ENCODE measurements at places on chromosomes 16 and 17.

DNA sequence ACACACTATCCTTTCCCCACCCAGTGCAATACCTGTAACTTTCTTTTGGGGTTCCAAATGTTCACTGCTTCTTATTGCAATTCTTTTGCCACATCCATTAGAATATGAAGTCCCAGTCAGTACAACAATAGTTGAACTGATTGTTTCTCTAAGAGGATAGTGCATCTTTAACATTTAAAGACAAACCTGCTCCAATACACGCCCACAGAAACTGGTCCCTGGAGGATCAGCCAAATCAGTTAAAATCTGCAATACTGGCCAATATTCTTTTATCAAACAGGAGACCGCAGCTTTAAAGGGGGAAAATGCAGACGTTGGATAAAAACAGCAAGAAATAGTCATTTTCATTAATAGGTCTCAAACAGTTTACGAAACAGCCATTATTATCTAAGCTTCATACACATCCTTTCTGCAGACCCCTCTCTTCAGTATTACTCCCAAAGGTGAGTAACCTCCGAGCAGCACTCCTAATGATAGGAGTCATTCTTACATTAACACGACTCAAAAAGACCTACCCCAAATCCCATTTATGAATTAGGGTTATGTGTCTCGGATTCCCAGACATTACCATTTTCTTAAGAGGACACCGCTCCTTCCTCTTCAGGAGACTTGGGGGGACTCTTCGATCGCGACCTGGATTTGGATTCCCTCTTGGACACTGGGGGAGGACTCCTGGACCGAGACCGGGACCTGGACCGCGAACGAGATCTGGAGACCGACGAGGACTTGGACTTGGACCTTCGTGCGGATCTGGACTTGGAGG, 1.4 kb downstream of the SRSF2 start:
- H3K27me3 ChIP-seq, result no peaks in the 10 kb centered on the region
- peaks cover 47% of the 10 kb centered on the region for H3K4me1 ChIP-seq
- H3K4me3 ChIP-seq, result peak overlapping the region; percentile 96
- H3K27ac ChIP-seq, result peak overlapping the region; percentile 42

GRCh38 chr17:75767881-75768280, 2.9 kb upstream of the GALK1 start:
- H3K4me3 ChIP-seq, result no peak overlapping the region
- peaks cover 24% of the 10 kb centered on the region for H3K4me1 ChIP-seq
- H3K27me3 ChIP-seq, result no peaks in the 10 kb centered on the region

- H3K27ac ChIP-seq, result no peak overlapping the region
- no peaks in the 10 kb centered on the region for H3K36me3 ChIP-seq
Measured at GRCh38 chr16:22627043-22627442, 116.4 kb downstream of the NPIPB5 start.

DNA sequence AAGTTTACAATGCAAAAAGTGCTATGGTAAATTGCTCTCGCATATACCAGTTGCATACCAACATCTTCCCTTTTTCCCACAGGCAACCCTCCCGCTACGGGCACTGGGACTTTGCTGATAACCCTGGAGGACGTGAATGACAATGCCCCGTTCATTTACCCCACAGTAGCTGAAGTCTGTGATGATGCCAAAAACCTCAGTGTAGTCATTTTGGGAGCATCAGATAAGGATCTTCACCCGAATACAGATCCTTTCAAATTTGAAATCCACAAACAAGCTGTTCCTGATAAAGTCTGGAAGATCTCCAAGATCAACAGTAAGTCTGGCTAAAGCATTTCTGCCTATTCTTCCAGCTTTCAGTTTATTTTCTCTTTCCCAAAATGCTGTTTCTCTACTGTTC, 27.9 kb upstream of the HSBP1 start:
- H3K27ac ChIP-seq, result no peak overlapping the region
- no peak overlapping the region for H3K4me3 ChIP-seq
- peaks cover 5% of the 10 kb centered on the region for H3K27me3 ChIP-seq
- no peaks in the 10 kb centered on the region for H3K4me1 ChIP-seq

- H3K4me3 ChIP-seq, result no peak overlapping the region
- no peak for DNase-seq
- no peak overlapping the region for H3K27ac ChIP-seq
Measured at GRCh38 chr16:75379339-75379738, 54.0 kb downstream of the CFDP1 start.

DNA sequence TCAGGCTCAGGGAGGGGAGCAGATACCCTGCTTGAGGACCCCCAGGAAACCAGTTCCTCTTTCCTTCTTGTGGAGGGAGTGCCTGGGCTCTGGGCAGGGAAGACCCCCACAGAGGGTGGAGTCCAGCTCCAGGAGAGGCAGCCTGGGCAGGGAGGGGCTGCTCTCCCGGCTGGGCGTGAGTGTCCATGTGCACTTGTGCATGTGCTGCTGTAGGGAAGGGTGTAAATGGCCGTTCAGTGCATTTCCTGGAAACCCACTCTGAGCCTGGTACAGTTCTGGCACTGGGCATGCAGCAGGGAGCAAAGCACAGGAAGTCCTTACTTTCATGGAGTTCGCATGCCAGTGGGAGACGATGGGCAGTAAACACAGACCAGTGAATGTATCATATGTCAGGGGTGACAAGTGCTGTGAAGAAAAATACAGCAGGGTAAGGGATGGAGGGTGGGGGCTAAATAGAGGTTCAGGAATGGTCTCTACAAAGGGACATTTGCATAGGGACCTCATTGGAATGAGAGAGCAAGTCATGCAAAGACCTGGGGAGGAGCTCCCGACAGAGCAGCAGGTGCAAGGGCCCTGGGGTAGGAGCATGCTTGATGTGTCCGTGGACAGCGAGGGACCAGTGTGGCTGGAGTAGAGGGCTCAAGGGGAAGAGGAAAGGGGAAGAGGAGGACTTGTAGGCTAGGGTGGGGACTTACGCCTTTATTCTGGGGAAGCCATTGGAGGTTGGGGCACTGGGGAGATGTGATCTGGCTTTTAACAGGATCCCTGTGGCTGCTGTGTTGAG, 5.5 kb downstream of the STARD3 start:
- no peak overlapping the region for H3K27ac ChIP-seq
- peaks cover 12% of the 10 kb centered on the region for H3K36me3 ChIP-seq
- peaks cover 84% of the 10 kb centered on the region for H3K4me1 ChIP-seq

All from CD4-positive, alpha-beta T cell (primary cell).